ENCODE measurements at places on chromosomes 4 and X.
A peak's percentile ranks its signal among the peaks of the same experiment; 100 is the strongest.

- DNase-seq, result no peak
Measured at GRCh38 chrX:2406891-2407518, 93.8 kb downstream of the DHRSX start.

DNA sequence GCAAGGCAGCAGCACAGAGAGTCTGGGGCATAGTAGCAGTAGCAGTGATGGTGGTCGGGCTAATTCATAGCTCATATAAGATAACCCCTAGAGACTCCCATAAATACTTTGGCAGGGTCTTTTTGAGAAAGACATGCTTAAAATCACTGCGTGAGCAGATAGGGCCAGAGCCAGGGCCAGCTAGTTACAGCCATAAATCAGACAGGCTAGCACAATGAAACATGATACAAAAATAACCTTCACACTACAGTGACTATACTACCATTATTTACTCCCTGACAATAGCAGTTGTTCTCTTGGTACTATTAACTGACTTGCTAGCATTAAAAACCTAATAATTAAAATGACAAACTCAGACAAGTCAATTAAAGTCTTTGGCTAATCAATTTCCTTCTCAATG, 295.9 kb downstream of the SMARCA1 start:
- DNase-seq, result no peak

- DNase-seq, result no peak
Measured at GRCh38 chrX:24424948-24425347, 40.1 kb upstream of the PDK3 start.

DNA sequence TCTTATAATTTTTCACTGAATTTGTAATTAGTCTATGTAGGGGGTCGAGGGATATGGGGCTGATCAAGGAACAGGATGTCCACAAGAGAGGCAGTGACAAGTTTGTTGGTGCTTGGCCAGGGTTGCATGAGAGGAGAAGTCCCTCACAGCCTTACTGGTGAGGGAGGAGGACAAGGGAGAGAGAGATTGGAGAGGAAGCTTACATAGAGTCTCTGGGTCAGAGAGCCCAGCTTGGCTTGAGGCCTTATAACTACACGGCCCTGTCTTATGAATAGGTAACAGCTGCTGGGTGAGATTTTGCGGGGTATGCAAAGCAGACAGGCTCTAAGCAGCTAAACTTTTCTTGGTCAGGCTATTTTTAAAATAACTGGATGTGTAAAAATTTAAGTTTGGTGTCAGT, 37.9 kb upstream of the OTUD4 start:
- no peak for DNase-seq

GRCh38 chr4:86831262-86832130, 17.7 kb downstream of the SLC10A6 start:
- DNase-seq, result no peak

DNA sequence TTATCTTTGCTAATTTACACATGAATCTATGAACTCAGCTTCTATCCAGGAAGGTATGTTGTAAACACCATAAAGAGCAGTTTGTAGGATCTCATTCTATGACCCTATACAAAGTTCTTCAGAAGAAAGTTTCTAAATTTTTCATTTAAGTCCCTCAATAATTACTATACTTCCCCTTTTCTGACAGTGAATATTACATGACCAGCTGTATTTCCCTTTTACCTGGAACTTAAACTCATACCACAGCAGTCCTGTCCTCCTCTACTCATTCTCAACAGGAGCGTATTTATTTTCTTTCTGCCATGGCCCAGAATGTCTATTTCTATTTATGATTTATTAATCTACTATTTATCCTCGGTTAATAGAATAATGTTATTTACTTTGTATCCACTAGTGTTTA, 15.8 kb downstream of the RASGEF1B start:
- DNase-seq, result no peak

DNA sequence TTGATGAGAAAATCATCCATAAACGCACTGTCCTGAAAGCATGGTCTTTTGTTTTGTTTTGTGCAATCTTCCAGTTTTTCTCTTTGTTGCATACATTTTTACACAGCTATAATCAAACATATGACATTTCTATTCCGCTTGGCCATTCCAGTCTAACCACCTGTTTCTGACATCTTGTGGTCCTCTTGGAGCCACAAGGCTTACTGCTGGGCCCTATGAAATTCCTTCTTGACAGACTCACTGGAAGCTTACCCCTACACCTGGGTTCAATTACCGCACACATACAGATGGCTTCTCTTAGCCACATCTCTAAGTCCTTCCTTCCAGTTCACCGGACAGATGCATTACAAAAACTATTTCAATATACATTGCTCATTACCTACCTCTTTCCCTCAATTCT, 72.4 kb downstream of the PAPSS1 start:
- no peak for DNase-seq

GRCh38 chr4:2406920-2407319, 11.5 kb downstream of the ZFYVE28 start:
- DNase-seq, result no peak

- no peak for DNase-seq
Measured at GRCh38 chrX:49977319-49978090, 55.1 kb downstream of the CLCN5 start.

DNA sequence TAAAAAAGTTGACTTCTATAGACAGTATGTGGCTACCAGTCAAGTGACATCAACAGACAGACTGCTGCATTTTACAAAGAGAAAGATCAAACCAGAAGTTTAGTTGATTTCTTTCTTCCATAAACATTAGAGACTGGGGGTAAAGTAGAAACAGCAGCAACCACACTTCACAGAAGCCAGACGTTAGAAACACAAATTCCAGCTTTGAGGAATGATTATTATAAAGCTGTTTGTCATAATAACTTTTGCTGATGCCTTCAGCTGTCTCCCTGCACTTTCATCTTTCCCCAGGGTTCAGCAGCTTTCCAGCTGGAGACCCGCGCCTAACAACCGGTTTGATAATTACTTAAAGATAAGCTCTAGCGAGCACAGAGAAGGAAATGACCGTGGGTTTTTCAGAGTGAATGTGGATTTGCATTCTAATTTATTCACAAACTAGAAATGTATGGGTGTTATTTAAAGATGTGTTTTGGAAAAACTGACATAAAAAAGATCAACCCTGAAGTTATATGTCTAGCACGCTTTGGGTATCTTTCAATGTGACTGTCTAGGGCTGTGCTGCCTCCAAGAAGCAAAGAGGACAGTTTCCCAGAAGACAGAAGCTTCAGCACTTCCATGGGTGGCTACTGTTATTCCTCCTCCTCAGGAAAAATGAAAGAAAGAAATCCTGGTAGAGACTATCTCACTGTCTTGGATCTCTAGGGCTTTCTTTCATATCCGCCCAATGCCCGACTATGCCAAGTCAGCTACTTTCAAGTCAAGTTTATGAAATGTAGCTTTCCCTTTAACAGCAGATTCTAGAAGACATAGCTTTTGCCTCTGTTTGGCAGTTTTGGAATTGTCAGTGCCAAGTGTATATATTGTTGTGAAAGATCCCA, 15.0 kb upstream of the ENAM start:
- DNase-seq, result no peak

DNA sequence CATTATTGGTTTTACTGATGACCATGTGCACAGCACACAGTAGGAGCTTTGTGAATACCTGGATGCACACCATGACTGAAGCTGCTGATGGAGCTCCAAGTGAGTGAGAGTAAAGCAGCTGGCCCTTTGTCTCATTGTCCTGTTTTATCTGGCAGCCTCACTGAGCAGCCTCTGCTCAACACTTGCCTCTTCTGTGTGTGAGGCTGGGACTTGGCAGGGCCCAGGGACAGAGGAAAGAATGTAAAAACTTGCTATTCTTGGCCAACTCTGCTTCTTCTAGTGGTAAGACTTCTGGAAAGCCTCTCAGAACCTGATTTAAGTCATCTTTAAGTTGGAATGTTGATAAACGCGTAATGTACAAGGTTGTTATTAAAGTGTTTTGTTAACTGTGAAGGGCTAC, 61.4 kb downstream of the BEX1 start:
- no peak for DNase-seq

DNA sequence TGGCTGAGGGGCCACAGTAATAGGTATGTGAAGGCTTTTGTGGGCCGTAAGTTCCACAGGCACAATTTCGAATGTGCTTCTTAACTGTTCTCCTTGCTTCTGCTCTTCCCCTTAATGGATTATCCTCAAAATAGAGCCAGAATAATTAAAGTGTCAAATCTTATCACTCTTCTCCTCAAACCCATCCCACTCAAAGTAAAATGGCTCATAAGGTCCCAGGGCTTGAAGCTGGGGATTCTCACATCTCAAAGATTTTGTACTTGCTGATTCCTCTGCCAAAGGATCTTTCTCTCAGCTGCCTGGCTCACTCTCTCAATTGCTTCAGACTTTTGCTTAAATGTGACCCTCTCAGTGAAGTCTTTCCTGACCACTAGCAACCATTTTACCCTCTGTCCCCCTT, 16.6 kb downstream of the ADAMTS3 start:
- DNase-seq, result no peak

- no peak for DNase-seq
Measured at GRCh38 chrX:79133904-79134303, 10.6 kb upstream of the GPR174 start.

DNA sequence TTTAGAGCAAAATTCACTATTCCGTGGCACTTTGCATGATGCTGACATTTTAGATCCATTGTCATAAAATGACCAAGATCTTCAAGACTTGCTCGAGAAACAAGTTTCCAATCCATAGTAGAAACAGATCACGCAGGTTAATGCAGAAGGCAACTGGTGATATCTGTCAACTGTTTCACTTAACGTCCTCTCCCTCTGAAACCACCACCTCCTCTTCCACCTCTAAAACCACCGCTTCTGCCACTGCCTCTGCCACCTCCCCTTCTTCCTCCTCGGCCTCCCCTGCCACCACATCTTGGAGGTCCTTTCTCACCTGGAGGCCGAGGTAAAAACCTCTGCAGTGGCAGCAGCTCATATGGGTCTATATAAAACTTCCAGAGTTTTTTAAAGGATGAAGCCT, 84.6 kb upstream of the IRF2 start:
- DNase-seq, result no peak

DNA sequence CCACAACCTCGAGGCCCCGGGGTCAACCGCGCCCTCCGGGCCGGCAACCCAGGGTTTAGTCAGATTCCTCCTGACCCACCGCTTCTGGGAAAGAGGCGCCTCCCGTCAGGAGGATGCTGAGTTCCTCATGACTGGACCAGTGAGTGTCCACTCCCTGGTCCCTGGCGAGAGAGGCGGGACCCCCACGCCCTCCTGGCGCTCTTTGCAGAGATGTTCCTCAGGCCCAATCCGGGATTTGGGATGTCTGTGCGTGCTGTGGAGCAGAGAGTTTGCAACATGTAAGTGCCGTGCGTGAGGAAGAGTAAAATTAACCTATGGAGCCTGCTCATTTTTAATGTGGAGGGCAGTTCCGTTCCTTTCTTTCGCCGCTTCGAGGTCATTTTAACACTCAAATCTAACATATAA, 824 bp upstream of the UGDH start:
- no peak for DNase-seq

- peak; percentile 76 for DNase-seq
Measured at GRCh38 chrX:130916636-130917422, 13.8 kb upstream of the ENOX2 start.

DNA sequence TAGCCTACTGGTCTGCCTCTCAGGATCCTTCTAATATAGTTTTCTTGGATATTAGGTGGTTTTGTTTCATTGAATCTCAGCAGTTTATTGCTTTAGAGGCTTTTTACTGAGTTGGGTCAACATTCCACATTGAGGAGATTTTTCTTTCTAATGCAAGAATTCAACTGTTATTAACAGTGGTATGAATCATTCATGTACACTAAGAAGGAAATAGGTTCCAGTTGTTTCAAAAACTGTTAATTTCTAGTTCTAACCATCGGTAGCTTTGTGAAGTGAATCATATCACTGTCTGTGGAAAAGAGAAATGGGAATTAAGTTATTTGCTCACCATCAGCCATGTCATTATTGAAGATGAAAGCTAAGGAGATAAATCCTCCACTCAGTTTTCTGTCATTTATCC, 331.5 kb downstream of the RPA4 start:
- DNase-seq, result no peak

- no peak for DNase-seq
Measured at GRCh38 chr4:8840816-8841455, 30.7 kb downstream of the HMX1 start.

GRCh38 chrX:151737494-151737893, 2.9 kb downstream of the CNGA2 start:
- no peak for DNase-seq

GRCh38 chrX:117532339-117532738, 584.3 kb downstream of the KLHL13 start:
- DNase-seq, result no peak

DNA sequence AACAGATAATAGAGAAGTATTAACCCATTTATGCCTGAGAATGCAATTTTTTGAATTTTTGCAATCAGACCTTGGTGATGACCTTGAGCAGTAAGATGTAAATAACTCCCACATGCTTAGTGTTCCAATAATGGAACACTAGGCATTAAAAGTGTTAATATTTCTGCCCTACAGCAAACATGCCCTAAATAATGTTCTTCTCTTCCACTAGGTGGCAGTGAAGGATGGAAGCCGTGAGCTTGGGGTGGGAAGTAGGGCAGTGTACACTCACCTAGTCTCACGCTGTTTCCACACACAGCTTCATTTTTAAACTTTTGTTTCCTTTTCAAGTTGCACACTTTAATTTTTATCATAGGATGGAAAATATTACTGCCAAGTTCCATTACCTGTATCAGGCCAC, 613.1 kb upstream of the HS3ST1 start:
- DNase-seq, result no peak

DNA sequence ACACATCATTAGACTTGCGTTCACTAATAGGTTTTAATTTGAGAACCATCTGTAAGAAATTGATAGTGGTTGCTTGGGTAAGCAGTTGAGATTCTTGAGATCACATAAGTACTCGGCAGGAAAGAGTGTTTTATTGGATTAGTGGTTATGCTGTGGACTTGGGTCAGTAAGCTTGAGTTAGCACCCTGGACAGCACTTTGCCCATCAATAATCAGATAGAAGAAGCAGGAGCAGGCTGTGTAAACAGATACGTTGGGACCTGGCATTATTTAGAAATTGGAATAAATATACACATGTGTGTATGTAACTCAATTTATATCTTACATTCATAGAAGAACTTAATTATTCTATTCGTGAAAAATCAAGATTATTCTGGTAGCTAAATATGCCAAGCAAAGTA, 357.5 kb upstream of the SMIM31 start:
- DNase-seq, result no peak

DNA sequence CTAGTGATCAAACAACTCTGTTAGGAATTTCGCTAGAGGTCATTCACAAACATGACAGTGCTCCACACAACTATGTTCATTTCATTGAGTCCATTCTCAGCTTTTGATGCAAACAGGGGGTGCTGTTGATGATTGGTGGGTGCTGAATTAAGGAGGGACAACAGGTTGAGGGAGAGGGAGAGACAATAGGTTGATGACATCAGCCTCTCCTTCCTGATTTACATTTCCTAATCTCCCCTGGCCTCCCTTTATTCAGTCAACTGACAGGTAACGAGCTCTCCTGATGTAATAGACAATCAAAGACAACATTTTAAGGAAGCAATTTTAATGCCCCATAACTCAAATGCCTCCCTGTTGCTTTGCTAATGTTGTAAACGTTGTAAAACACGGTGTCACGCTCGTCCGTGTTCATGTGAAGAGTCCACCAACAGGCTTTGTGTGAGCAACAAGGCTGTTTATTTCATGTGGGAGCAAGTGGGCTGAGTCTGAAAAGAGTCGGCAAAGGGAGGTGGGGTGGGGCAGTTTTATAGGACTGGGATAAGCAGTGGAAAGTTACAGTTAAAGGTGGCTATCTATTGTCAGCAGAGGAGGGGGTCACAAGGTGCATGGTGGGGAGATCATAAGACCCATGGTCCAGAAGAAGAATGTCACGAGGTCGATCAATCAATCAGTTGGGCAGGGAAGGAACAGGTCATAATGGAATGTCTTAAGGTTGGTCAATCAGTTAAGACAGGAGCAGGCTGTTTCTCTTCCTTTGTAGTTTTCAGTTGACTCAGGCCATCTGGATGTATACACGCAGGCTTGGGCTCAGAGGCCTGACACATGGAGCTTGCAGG, 4.8 kb upstream of the GAR1 start:
- no peak for DNase-seq

Data from thymus (tissue), 14 donors.